HT1080 (cell line): ENCODE measurements at places on chromosomes 1 and 21.

DNA sequence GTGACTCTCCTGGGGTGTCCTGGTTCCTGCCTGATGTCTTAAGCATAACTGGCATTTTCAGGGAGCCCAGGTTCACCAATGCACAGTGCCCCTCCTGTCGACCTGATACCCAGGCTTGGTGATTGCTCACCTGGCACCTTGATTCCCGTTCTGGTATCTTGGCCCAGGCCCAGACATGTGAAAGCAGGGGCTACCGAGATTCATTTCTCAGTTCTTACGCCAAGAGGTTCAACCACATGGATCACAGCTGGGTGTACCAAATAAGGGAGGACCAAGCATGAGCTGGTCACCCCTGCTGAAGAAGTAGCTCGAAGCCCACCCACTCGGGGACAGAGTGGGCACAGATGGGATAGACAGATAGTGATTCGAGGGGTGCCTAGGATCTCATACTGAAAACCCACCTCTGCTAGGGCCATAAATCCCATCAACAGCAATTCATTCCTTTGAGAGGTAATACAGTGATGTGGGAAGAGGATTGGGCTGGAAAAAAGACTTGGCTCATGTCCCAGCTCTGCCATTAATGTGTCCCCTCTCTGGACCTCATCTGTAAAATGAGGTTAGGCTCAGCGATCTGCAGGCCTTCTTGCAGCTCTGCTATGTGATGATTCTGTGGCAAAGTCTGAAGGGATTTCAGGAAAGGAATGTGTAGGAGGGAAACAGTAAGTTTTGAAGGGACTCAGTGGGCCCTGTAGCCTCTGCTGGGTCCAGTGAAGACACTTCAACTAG lies 2.7 kb downstream of the EPHX1 start:
- no peak for DNase-seq

GRCh38 chr1:37347104-37347649 lies 127.2 kb upstream of the ZC3H12A start:
- no peak for DNase-seq

DNA sequence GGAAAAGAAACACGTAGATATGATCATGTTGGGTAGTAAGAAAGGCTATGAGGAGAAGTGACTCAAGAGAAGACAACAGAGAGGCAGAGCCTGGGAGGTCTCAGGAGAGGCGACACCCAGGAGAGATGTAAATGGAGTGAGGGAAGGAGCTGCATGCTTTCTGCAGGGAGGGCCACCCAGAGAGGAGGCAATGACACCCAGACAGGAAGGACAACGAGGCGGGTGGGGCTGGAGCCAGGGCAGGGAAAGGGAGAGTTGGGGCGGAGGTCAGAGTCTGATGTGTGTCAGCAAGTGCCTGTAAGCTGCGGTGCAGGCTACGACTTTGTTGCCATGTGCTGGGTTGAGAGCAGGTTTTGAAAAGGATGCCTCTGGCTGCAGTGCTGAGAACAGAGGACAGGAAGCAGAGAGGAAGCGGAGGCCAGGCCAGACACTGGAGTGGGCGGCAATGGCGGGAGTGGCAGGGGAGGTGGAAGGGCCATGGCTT lies 31.3 kb downstream of the SLC1A7 start:
- no peak for DNase-seq

DNA sequence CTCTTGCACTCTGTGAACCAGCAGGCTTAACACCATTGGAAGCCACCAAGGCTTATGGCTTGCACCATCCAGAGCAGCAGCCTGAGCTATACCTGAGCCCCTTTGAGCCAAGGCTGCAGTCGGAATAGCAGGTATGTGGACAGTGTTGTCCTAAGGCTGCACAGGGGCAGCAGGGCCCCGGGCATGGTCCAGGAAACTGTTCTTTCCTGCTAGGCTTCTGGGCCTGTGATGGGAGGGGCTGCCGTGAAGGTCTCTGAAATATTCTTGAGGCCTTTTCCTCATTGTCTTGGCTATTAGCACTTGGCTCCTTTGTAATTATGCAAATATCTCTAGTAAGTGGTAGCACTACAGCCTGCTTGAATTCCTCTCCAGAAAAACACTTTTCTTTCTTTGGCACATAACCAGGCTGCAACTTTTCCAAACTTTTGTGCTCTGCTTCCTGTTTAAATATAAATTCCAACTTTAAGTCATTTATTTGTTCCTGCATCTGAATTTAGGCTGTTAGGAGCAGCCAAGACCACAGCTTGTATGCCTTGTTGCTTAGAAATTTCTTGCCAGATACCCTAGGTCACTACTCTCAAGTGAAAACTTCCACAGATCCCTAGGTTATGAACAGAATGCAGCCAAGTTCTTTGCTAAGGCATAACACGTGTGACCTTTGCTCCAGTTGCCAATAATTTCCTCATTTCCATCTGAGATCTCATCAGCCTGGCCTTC lies 5.2 kb downstream of the KRTAP20-4 start:
- DNase-seq: no peak

DNA sequence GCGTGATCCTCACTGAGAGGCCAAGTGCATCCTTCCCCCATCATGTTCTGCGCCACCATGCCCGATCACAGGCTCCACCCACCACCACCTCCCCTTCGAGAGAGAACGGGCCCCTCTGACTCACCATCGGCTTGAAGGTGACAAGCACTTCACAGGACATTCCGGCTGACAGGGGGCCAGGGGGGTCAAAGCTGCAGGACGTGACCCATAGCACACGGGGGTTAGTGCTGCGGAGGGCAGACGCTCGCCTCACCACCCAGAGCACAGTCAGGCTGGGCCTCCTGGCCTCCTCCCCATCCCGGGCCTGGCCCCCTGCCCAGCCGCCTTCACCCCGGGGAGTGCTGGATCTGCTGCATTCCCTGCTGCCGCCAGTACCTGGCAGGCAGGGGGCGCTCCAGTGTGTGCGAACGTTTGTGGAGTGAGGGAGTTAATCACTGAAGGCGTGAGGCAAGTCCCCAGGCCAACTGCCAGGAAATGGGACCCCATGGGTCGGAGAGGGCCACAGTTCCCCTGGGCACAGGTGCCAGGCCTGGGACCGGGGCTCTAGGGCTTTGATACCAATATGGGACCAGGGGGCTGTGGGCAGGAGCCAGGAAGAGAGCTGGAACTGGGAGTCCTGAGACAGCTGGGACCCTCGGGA lies 40.9 kb upstream of the TMEM52 start:
- peak; percentile 66 for DNase-seq

DNA sequence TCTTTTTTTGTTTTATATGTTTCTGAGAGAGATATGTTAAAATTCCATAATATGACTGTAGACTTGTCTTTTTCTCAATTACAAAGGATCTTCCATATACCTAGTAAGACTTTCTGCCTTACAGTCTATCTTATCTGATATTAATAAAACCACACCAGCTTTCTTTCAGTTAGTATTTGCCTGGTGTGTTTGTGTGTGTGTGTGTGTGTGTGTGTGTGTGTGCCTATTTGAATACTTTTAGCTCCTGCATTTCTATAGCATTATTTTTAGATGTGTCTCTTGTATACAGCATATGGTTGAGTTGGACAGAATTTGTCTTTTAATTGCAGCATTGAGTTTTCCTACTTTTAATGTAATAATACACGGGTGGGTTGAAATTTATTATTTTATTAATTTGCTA lies 27.5 kb downstream of the ST6GALNAC3 start:
- DNase-seq: no peak

DNA sequence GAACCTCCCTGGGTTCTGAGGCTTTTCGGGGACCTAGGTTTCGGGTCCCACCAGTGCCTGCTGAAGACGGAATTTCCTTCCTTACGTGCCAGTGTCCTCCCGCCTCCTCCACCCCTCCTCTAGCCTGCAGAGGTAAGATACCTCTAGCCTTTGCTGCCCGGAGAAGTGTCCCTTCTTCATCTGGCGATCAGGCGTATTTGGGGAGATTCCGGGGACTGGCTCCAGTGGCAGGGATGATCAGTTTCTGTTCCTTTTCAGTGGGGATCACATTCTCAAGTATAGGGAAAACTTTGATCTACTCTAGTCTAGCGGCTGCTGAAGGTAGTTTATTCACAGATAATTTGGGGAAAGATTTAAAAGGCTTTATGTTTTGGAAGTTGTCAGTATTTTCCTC lies 674 bp downstream of the CEP350 start:
- DNase-seq: peak; percentile 30

DNA sequence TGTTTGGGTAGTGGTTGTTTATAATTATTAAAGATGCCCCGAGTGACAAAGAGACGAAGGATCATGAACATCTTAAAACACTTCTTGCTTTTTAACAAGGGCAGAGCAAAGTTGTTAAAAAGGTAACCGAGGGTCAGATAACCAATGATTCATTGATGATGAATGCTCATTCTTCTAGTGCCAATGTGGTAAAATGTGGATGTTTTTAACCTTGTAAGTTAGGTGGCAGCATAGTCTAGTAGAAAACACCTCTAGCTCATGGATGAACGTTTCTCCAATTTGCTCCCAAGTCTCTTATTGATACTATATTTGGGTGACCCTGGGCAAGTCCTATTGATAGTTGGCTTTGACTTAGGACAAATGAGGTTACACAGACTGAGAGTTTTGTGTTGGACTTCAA lies 167.9 kb downstream of the KIF26B start:
- peak; percentile 37 for DNase-seq

- no peak for DNase-seq
Measured at GRCh38 chr1:118535901-118536300, 350.9 kb upstream of the SPAG17 start.

DNA sequence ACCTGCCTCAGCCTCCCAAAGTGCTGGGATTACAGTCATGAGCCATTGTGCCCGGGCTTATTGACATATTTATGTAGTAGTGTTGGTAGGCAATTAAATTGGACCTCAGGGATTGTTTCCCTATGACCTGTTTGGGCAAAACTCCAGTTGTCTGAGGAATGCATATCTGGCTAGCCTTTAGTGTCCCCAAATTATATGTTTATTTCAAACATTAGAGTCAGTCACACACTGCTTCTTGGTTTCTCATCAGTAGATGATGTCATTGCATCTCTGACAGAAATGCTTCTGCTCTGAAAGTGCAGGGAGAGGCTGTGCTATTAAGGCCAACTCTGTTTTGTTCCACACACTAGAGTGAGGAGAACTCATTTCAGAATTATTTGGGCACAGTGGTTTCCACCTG lies 12.5 kb downstream of the PIP5K1A start:
- no peak for DNase-seq

GRCh38 chr1:115839029-115839678 lies 1.8 kb downstream of the NHLH2 start:
- DNase-seq: no peak

- DNase-seq: peak; percentile 48
Measured at GRCh38 chr1:91889717-91890459, 3.9 kb upstream of the TGFBR3 start.

DNA sequence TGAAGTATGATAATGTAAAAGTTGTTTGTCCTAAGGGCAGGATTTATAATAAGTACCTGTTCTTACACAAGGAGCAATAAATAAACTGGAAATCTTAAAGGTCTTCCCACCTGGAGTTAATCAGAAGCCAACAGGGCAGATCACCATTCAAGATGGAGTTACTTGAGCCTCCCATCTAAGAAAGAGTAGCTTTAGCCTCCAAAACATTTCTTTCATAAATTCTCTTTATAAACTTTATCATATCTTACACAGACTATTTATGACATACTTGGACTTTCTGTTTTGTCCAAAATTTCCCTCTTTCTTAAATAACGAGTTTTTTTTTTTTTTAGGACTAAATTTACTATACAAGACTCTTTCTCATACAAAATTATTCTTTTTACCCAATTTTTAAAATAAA lies 18.5 kb downstream of the OR2T1 start:
- DNase-seq: no peak

GRCh38 chr1:189616893-189617292 lies 860.8 kb downstream of the BRINP3 start:
- peak; percentile 83 for DNase-seq

- no peak for DNase-seq
Measured at GRCh38 chr1:197557302-197557701, 218.0 kb downstream of the DENND1B start.
